Activated CD4-positive, alpha-beta T cell treated with anti-CD3 and anti-CD28 coated beads, Interleukin-2, Interleukin-4, amounts not matched to agents 100 ng/mL and 50 ng/mL, durations not matched to agents 16 hours and 8 hours (primary cell): ENCODE measurements at places on chromosomes 3 and 15.
A peak's percentile ranks its signal among the peaks of the same experiment; 100 is the strongest.

DNA sequence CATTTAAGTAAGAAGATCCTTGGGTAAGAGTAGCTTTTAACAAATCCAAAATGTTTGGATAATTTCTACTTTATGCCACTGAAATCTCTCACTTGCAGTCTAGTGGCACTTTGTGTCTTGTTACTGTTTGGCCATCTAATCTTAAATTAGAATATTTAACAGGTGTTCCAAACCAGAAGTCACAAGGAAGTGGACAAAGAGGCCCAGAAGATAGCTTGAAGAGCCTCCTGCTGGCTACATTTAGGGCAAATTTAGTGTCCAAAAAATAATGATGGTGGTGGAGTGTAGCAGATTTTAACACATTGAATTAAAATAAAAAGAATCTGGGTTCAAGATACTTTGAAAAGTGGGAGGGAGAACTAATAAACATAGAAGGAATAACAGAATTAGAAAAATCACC is 172.2 kb downstream of the GHSR start:
- DNase-seq, result no peak

DNA sequence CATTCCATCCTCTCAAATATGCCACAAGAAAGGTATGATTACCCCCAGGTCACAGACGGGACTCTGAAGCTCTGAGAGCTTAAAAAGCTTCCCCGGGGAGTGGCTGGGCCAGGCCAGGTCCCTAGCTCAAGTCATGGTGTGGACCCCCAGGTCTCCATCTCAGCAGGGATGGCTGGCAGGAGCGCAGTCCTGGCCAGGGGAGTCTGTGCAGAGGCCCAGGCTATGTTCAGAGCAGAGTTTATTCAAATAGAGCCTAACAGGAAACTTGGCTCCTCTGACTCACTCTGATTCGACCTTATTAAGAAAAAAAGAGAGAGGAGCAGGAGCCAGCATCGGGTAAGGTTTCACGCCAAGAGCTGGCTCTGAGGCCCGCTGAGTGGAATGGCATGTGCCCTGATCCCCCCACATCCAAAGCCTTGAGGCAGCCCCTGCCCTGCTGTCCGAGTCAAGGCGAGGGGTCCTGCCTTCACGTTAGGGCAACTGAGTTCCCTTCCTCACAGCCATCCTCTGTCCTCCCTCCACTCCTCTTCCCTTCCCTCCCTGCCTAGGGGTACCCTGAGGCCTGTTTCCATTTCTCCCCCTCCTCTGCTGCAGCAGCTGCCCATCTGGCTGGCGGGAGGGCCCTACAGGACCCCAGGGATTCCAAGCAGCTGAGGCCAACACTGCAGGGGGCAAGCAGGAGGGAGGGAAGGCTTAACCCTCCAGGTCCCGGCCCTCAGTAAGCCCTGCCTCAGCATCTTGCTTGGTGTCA is 1.9 kb upstream of the LOXL1 start:
- DNase-seq, result peak; percentile 55

- DNase-seq, result no peak
Observed at GRCh38 chr3:106813742-106814141, 563.5 kb upstream of the CCDC54 start.

DNA sequence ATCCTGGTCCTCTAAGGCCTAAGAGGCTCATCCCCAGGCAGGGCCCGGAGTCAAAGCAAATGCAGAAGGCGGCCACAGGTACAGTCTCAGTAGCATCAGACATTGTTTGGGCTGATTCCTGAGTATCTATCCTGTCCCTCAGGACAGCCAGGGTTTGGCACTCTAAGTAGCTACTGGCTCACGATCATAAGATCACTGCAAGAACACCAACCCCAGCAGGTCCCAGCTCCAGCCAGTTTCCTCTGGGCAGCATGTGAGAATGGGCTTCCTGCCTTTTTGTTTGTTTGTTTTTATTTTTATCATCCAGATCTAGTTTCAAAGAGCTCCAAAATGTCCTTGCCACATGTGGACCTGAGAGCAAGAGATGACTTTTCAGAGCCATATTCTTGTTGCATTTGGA is 32.7 kb downstream of the LRRFIP2 start:
- DNase-seq, result no peak

- no peak for DNase-seq
Observed at GRCh38 chr3:54783611-54784010, 144.2 kb downstream of the LRTM1 start.

GRCh38 chr3:128364808-128365360 is 101.8 kb downstream of the DNAJB8 start:
- DNase-seq, result no peak
